Stimulated activated CD4-positive, alpha-beta T cell treated with anti-CD3 and anti-CD28 coated beads, Interleukin-12 subunit alpha, Interleukin-12 subunit beta, amount 100 ng/mL, for 24 hours (primary cell): ENCODE measurements at places on chromosomes 16 and 17.

GRCh38 chr17:1931844-1932579 is 93.1 kb downstream of the RTN4RL1 start:
- no peak for DNase-seq

GRCh38 chr17:6479622-6480302 is 35.5 kb downstream of the PIMREG start:
- DNase-seq = no peak

DNA sequence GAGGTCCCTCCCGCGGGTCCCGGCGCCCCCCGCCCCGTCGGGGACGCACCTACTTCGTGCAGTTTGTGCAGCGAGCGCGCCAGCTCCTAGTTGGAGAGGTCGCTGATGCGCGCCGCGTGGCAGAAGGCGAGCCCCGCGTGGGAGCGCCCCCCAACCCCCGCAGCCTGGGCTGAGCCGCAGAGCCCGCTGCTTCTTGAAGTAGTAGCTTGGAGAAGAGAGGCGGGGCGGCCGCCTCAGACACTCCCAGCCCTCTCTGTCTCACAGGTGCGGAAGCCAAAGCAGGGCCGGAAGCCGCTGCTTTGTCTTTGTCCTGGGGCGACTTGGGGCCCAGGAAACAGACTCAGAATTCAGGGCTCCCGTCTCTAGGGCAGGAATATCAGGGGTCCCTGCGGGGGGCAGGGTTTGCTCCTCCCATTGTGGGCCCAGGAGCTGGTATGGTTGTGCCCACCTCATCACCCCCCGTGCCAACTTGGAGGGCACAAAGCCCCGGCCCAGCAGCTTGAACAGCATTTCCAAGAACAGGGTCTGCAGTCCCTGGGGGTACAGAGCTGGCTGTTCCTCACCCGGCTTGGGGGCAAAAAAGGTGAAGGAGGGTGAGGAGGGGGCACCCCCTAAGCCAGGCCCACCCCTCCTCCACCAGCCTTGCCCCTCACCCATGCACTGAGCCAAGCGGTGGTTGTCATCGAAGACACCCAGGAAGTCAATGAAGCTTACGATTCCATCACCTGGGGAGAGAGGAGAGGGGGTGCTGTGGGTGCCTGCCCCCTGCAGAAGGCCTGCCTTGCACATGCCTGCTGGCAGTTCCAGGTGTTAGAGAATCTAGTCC is 13.5 kb downstream of the SPATA32 start:
- DNase-seq = peak; percentile 51

DNA sequence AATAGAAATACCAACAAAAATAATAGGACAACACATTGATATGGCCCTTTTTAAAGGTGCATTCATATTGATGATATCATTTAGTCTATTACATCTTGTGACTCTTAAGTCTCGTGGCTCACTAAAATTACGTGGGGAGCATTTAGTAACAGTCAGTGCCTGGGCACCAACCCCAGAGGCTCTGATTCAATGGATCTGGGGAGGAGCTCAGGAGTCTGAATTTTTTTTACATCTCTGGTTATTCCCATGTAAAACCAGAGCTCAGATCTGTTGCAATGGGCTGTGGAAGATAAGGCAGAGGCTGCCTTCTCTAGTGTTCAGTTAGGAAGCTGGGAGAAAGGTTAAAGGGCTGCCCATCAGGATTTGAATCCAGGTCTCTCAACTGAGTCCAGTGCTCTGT is 549.9 kb upstream of the CDH5 start:
- DNase-seq = no peak

- peak; percentile 79 for DNase-seq
Measured at GRCh38 chr17:42659079-42659931, at the start of gene TUBG2. TUBG2 (plus strand) TSS chr17:42659284; CDS start chr17:42659504, 220 bp downstream.

DNA sequence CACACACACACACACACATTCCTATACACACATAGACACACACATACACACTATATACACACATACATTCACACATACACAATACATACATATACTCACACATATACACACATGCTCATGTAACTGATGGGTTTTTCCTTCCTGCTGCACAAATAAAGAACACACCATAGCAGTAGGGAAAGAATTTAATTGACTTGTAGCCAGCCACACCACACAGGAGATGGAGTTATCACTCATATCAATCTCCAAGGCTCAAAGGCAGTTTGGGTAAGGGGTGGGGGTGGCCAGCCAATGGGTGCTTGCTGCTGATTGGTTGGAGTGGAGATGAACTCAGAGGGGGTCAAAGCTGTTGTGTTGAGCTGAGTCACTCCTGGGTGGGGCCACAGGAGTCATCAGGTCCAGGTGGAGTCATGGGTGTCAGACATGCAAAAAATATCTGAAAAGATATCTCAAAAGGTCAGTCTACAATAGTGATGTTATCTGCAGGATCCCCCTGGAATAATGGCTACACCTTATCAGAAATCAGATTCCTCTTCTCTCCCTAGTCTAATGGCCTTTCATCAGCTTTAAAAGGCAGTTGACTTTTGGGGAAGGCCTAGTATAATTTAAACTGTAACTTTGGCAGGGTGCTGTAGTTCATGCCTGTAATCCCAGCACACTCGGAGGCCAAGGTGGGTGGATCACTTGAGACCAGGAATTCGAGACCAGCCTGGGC is 46.1 kb downstream of the WSB1 start:
- DNase-seq = no peak

DNA sequence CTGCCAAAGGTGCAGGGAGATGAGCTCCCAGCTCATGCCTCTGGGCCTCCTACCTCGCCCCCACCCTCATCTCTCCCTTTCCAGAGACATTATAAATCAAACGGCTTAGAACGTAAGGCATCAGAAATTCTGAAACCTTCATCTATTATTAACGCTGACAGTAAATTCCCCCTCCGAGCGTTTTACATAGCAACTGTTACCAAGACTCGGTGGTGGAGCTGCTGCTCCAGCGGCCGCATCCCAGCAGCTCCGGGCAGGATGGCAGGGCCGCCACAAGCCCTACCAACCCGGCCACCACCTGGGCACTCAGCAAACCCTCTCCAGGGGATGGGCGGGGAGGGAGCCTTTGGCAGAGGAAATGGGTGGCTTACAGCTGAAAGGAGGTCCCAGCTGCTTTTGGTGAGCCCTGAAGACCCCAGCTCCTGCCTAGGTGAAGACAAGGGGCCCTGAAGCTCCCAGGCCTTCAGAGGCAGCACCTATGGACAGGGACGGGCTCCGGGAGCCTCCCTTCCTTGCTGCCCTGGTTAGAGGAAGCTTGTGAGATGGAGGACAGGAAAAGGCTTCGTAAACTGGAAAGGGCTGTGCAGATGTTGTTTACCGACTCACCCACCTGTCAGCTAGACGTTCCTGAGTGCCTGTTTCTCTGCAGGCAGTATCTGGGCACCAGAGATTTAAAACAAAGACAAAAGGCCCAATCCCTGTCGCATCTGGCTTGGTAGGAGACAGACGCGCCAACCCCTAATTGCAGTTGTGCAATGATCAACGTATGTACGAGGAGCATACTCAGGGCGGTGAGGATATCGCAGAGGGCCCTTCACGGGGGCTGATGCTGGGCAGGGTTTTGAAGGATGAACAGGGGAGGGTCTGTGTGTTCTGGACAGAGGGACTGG is 76.9 kb downstream of the RAI1 start:
- DNase-seq = no peak

GRCh38 chr17:66677201-66677981 is 157.5 kb upstream of the CACNG5 start:
- DNase-seq = no peak

DNA sequence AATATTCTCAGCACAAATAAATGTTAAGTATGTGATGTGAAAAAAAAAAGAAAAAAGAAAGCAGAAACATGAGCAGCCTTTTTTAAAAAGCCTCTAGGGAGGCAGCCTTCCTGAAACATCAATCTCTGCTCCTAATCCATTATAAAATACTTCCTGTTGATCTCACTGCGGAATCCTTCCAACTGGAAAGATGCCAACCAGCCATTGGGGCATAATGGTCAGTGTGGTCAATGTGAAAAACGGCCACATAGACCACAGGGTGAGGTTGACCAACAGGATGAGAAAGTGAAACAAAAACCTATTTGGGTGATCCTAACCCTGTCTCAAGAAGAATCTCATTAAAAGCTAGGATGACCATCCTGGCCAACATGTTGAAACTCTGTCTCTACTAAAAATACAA is 26.1 kb upstream of the ABCA8 start:
- DNase-seq = no peak

DNA sequence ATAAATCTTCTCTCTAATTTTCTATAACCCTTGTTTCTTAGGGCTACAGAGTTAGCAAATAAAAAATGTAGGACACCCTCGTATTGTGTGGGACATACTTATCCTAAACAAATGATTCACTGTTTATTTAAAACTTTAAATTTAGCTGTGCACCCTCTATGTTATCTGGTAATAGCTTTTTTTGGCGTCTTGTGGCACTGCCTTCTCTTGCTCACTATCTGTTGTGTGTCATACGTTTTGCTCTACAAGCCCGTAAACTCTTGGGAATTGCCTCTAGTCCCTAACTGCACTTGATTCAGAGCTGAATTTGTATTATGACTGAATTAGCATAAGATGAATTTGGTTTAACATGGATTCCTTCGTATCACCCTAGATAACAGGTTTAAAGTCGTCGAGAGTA is 144.3 kb upstream of the MYOCD start:
- no peak for DNase-seq

DNA sequence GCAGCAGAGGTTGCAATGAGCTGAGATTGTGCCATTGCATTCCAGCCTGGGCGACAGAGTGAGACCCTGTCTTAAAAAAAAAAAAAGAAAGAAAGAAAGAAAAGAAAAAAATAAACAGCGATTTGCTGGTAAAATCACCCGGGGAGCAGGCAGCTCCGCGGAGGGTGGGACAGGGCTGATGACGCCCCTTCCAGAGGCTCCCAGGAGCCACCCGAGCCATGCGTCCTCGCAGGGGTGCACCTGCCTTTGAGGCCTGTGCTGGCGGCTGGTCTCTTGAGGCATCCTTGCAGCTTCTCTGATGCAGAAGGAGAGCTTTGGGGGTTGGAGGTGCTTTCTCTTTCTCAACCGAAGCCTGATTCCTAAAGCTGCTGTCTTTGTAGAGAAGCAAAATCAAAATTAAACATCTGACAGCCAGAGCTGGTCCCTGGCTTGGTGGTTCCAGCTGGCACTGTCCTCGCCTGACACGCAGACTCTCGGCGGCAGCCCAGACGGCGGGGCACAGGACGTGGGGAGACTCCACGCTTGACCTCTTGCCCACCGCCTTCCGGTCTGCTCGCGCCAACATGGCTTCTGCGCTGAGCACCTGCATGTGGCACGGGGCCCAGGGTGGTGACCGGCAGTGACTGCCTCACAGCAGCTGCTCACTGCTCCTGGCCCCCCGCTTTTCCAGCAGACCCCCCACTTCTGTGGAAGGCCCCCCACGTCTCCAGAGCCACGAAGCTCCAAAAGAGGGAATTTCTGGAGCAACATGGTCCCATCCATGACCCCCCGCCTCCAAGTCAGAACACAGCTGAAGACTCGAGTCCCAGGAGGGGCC is 6.6 kb downstream of the UTS2R start:
- DNase-seq = no peak

GRCh38 chr16:9225527-9226316 is 134.3 kb downstream of the HAPSTR1 start:
- DNase-seq = no peak

- DNase-seq = no peak
Measured at GRCh38 chr16:85759631-85760419, 8.9 kb upstream of the C16orf74 start.

DNA sequence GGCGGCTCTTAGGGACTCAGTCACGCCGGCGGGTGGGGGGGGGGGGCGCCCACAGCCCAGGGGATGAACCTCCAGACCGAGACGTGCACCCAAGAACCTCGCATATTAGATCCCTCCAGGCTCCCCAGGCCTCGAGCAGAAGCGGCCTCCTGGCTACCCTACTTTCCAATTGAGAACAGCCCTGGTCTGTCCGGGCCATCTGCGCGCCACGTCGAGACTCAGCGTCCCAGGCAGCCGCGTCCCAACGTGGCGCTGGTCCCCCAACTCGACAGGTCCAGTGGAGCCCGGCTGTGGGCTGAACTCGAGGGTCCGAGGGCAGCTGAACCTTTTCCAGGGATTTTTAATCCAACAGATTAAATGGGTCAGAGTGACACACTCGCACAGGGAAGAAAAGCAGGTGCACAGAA is 2.3 kb upstream of the IRX3 start:
- no peak for DNase-seq

- DNase-seq = no peak
Measured at GRCh38 chr17:20171741-20172365, 162.7 kb downstream of the SPECC1 start.

GRCh38 chr17:78706271-78706915 is 75.7 kb downstream of the CYTH1 start:
- DNase-seq = no peak

DNA sequence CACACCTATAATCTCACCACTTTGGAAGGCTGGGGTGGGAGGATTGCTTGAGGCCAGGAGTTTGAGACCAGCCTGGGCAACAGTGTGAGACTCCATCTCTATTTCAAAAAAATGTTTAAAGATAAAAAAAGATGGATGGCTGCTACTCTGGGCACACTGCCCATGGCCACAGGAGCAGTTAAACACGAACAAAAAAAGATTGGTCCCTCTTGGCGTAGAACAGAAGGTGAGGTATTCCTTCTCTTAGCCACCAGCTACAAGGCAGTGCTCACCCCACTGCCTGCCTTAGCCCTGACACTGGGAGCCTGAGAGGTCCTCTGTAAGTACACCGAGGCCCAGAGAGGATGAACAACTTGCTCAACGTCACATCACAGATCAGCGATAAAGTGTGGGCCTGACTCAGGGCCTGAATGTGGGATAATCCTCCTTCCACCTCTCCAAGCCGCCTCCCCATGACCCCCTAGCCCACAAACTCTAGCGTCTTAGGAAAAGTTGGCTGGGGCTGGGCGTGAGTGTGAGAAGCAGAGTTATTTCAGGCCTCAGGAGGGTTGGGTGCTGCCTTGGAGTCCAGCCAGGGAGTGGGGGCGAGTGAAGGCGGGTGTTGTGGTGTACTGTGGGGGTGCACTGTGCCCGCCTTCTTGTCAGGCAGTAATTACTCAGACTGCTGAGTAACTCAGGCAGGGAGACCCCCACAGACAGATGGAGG is 2.3 kb upstream of the DPH1 start:
- no peak for DNase-seq

- no peak for DNase-seq
Measured at GRCh38 chr16:1290063-1290501, 19.4 kb upstream of the UBE2I start.
